ENCODE measurements at places on chromosomes 2 and 18.

DNA sequence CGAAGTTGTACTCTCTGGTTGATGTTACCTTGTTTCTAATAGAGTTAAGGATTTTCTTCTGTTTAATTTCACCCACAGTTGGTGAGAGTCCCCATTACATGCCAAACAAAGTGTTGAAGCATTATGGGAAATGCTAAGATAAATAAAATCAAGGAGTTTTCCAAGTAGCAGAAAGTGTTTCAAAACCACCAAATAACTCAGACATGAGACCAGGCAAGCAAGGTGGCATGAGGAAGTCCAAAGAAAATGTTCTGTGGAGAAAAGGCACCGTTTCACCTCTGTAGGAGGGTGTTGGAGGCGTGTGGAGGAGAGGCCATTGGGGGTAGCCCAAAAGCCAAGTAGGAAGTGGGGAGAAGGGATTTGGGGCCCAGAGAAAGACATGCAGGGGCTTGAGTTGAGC is 8.7 kb downstream of the CFAP221 start:
- no peak for DNase-seq

DNA sequence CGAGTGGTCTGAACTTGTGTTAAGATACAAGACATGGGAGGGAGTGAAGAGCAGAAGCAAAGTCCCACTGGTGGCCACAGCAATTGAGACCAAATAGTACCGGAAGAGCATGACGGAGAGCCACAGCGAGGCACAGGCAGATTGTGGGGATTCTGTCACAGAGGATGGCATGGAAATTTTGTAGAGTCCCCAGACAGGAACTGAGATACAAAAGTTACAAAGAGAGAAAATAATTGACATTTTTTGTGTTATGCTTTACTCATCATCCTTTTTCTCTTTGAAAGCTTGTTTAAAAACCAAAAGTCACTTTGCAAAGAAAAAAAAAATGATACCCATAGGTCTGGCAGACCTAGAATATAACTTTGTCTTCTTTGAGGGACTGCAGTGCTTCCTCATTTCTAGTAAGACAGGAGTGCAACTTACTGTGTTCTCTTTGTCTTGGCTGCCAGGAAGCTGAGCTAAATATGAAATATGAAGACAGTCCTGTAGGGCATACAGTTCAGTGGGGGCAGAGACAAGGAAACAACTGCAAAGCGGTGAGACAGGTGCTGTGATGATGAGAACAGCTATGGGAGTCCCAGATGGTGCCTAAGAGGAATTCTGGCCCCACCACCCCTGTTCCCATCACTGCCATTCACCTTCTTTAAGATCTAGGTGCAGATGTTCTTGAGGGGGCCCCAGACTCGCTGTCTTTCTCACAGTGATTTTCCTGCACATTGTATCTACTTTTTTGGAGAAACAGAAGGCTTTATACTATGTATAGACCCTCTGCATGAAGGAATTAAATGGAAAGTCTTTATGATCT is 5.2 kb downstream of the ARHGAP25 start:
- no peak for DNase-seq

- peak; percentile 3 for DNase-seq
Observed at GRCh38 chr18:52288403-52289004, 51.5 kb upstream of the DCC start.

DNA sequence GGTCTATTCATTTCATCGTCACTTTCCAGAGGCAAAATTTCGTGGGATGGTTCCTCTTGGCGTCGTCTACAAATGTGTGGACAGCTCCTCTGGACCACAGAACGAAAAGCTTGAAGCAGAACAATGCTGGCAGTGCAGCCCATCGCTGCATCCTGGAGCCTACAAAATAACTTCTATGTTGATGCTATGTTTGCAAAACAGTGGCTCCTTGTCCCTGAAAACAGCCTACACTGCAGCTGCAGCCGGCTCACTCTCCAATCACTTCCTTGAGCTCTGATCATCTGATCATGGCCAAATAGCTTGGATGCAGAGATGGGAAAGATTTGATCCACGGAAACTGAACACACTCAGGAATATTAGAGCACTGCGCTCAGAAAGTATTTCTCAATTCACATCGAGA is 60.0 kb downstream of the DOCK10 start:
- DNase-seq = peak; percentile 64

DNA sequence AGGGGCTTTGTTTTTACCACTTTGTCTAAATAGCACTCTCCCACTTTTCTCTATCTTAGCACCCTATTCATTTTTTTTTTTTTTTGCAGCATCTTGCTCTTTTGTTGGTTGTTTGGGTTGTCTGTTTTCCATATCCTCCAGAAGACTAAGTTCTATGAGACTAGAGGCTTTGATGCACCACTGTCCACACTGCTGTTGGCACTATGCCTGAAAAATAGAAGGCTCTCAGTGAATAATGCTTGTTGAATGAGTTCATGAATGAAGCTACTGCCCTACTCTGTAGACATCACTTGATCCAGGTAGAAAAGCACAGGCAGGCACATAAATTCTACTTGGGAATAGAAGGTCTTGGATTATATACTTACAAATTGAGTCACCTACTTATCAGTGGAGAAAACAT is 7.3 kb downstream of the IL1A start:
- DNase-seq = no peak

GRCh38 chr2:235106874-235107639 is 155.2 kb downstream of the SH3BP4 start:
- peak; percentile 81 for DNase-seq

- no peak for DNase-seq
Observed at GRCh38 chr18:46627136-46627535, 29.9 kb downstream of the LOXHD1 start.

DNA sequence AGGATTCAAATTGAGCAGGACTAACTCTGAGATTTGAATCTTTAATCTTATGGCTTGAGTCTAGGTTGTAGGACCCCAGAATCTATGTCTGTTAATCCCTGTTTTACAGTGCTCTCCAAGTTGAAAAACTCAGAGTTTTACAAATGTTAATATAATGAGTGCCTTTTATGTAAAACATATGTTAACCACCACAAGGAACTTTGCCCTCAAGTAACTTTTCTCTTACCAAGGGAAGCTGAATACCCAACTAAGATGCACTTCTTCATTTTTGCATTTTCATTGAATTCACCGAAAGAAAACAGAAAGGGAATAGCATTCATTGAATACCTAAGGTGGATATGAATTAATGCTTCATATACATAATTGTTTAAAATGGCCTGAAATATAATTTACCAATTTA is 338.1 kb downstream of the RPRM start:
- no peak for DNase-seq

- DNase-seq = no peak
Observed at GRCh38 chr2:85662899-85663593, 5.0 kb downstream of the SFTPB start.

GRCh38 chr2:156999661-157000060 is 257.8 kb upstream of the GALNT5 start:
- DNase-seq = no peak

- DNase-seq = no peak
Observed at GRCh38 chr2:150924878-150925277, 336.8 kb downstream of the RBM43 start.

DNA sequence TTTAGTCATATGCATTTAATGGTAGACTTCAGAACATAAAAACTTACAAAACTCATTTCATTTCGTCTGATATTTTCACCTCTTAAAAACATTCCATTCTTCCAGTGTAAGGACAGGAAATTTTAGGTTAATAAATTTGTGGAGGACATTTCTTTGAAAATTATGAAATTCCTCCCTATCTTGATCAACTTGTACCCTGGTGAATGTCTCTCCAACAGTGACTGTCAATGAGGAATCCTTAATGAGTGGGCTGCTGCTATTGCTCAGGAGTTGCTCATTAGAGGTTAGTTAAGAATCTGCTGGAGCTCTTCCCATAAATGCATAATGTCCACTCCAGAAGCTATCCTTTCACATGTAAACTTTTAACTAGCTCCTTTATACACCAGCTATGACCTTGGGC is 69.1 kb downstream of the LRP1B start:
- DNase-seq = no peak

- no peak for DNase-seq
Observed at GRCh38 chr2:72897785-72898584, 10.8 kb downstream of the SPR start.

GRCh38 chr2:31227711-31228125 is 6.2 kb upstream of the EHD3 start:
- no peak for DNase-seq

- no peak for DNase-seq
Observed at GRCh38 chr2:120995152-120995551, 259.5 kb downstream of the GLI2 start.

- no peak for DNase-seq
Observed at GRCh38 chr2:102891296-102891695, 129.5 kb downstream of the TMEM182 start.

- no peak for DNase-seq
Observed at GRCh38 chr2:11612553-11613215, 57.3 kb downstream of the NTSR2 start.

DNA sequence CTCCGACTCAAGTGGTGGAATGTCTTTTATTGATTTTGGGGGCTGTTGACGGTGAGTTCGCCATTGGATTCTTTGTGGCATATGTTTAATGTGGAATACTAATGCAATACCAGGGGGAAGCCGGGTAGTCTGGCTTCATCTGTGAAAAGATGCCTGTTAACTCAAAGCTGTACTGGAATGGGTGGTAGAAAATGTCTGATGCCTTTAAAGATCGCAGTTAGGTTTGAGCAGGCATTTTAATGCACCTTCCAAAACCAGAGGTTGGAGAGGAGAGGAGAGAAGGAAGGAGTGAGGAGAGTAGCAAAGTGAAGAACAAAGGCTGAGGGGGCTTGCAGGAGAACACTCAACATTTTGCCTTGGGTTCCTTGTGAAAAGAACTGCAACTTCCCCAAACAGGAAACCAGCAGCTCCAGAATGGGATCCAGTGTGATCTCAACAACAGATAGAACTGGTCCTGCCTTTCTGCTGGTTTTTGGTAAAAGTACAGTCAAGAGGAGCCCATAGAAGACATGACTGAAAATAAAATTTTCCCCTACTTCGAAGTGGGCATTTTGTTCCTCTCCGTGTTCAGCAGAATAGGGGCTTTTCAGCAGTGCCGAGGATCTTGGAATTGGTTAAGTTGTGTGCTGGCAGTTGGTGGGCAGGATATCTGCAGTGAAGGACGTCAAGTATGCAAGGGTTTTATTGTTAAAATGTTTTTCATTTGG is 1.5 kb downstream of the ZNF532 start:
- no peak for DNase-seq

- peak; percentile 52 for DNase-seq
Observed at GRCh38 chr2:238127165-238128060, 11.1 kb upstream of the KLHL30 start.

GRCh38 chr2:66929632-66930338 is 467.3 kb upstream of the ETAA1 start:
- peak; percentile 54 for DNase-seq

- no peak for DNase-seq
Observed at GRCh38 chr2:140880573-140880972, 1250.2 kb downstream of the LRP1B start.

GRCh38 chr2:10864861-10865636 is 46.7 kb upstream of the KCNF1 start:
- DNase-seq = no peak

- no peak for DNase-seq
Observed at GRCh38 chr2:134576478-134576877, 142.3 kb downstream of the TMEM163 start.

GRCh38 chr2:48259811-48260210 is 270.1 kb upstream of the STON1 start:
- DNase-seq = no peak

DNA sequence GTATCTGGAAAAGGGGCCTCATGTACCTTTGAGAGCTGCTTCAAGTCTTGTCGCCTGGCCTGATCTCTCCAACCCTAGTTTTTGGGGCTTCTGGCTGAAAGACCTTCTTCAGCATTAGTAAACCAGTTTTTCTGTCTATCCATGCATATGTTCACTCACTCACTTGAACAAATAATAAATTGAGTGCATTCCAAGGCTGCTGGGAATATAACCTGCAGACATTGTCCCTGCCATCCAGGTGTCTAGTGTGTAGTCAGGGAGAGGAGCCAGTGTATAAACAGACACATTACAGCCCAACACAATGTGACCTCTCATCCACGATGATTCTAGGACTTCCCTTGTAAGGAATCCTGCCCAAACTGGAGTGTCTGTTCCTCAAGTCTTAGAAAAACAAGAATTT is 262.1 kb downstream of the PRKCE start:
- no peak for DNase-seq

GRCh38 chr2:173692068-173692467 is 273.1 kb downstream of the SP3 start:
- DNase-seq = no peak

DNA sequence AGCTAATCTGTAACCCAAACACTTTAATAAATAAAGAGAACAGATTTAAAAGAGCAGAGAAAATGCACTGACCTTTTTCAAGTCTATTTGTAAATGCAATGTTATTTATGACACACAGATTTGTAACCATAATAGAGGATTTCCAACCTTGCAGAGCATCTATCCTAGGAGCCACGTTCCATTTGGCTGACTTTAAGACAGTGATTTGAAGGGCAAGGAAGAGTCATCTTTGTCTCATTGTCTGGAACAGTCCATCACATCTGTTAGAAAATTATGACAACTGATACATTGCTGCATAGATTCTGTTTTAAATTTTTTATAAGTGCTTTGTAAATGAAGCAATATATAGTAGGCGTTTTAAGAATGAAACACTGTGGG is 90.8 kb upstream of the L3MBTL4 start:
- no peak for DNase-seq

DNA sequence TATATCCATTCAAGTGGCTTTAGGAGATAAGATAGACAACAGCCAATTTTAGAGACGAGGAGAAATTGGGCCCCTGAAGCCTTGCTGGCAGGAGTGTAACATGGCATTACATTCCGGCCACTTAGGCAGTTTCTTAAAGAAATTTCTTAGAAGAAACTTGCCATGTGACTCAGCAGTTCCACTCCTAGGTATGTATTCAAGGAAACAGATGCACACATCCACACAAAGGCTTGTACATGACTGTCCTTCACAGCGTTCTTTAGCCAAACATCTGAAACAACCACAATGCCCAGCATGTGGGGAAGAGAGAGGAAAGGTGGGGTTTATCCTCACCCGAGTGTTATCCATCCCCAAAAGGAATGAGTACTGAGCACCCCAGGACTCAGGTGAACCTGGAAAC is 107.1 kb downstream of the NFATC1 start:
- DNase-seq = peak; percentile 31

- DNase-seq = no peak
Observed at GRCh38 chr2:105455488-105456003, 56.7 kb upstream of the FHL2 start.

- DNase-seq = no peak
Observed at GRCh38 chr2:15579641-15580040, 12.0 kb upstream of the DDX1 start.
